ENCODE measurements at places on chromosomes 4 and X. TPM values are rescaled to one million over a fixed set of nuclear protein-coding genes. Genes with fewer than 3 reads are reported as not detected.

Gene AFF2
- total RNA-seq: not detected

Gene USP51
- not detected for total RNA-seq

Gene VEGFD
- 2.5 TPM for total RNA-seq

Gene TMEM35A
- total RNA-seq: not detected

Gene PTTG2
- 0.55 TPM for total RNA-seq

Gene PAGE5
- not detected for total RNA-seq

Gene MAGEA8
- not detected for total RNA-seq

Gene DCAF8L2
- 5.6 TPM for total RNA-seq

Gene OTC
- not detected for total RNA-seq

Gene BCORL1
- total RNA-seq: 32.2 TPM

Gene AGA
- 13.8 TPM for total RNA-seq

Gene VAMP7
- 60.2 TPM for total RNA-seq

Gene TMEM150C
- total RNA-seq: 0.98 TPM

Gene FRMD7
- not detected for total RNA-seq

Gene ADH4
- not detected for total RNA-seq

Gene PDCL2
- not detected for total RNA-seq

Gene DKK2
- not detected for total RNA-seq

Gene TRO
- not detected for total RNA-seq

Gene HTR2C
- total RNA-seq: 0.33 TPM

Gene MAGED4B
- total RNA-seq: not detected

Data from PC-9 (cell line).